Neuronal stem cell (in vitro differentiated cells): ENCODE measurements at places on chromosomes 3 and 15.

GRCh38 chr3:30760040-30760695 is 134.3 kb downstream of the GADL1 start:
- H3K27ac ChIP-seq, result no peak overlapping the region
- no peak overlapping the region for H3K4me3 ChIP-seq
- H3K36me3 ChIP-seq, result no peaks in the 10 kb centered on the region
- no peak for DNase-seq
- H3K4me1 ChIP-seq, result no peaks in the 10 kb centered on the region

DNA sequence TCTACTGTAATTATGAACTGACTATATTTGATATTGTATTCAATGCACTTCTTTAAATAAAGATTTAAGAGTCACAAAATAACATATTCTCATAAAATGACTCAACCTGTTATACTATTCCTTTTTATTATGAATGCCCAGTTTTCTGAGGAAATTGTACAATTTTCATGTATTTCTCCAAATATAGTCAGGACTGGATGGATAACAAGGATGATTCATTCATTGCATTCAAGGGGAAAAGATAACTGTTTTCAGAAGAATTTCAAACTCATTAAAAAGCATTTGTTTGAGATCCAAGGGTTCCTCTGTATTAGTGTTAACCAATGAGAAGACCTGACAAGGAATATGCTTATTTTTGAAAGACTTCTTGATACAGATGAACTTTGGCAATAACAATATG is 163.7 kb downstream of the MEIS2 start:
- DNase-seq, result no peak
- H3K4me3 ChIP-seq, result no peak overlapping the region
- H3K4me1 ChIP-seq, result no peaks in the 10 kb centered on the region
- peaks cover under 1% of the 10 kb centered on the region for H3K36me3 ChIP-seq

GRCh38 chr3:190601622-190602021 is 87.7 kb downstream of the IL1RAP start:
- no peak overlapping the region for H3K27ac ChIP-seq
- H3K4me3 ChIP-seq, result no peak overlapping the region
- no peaks in the 10 kb centered on the region for H3K4me1 ChIP-seq
- no peak for DNase-seq
- H3K36me3 ChIP-seq, result no peaks in the 10 kb centered on the region

GRCh38 chr3:171849617-171850319 is 6.6 kb downstream of the TMEM212 start:
- no peak overlapping the region for H3K27ac ChIP-seq
- H3K36me3 ChIP-seq, result no peaks in the 10 kb centered on the region
- no peak overlapping the region for H3K4me3 ChIP-seq
- no peaks in the 10 kb centered on the region for H3K27me3 ChIP-seq
- no peaks in the 10 kb centered on the region for H3K4me1 ChIP-seq
- no peak for DNase-seq

GRCh38 chr15:100733101-100733842 is 130.9 kb downstream of the ASB7 start:
- no peak overlapping the region for H3K4me3 ChIP-seq
- H3K4me1 ChIP-seq, result peaks cover 2% of the 10 kb centered on the region
- no peak for DNase-seq
- no peak overlapping the region for H3K27ac ChIP-seq

DNA sequence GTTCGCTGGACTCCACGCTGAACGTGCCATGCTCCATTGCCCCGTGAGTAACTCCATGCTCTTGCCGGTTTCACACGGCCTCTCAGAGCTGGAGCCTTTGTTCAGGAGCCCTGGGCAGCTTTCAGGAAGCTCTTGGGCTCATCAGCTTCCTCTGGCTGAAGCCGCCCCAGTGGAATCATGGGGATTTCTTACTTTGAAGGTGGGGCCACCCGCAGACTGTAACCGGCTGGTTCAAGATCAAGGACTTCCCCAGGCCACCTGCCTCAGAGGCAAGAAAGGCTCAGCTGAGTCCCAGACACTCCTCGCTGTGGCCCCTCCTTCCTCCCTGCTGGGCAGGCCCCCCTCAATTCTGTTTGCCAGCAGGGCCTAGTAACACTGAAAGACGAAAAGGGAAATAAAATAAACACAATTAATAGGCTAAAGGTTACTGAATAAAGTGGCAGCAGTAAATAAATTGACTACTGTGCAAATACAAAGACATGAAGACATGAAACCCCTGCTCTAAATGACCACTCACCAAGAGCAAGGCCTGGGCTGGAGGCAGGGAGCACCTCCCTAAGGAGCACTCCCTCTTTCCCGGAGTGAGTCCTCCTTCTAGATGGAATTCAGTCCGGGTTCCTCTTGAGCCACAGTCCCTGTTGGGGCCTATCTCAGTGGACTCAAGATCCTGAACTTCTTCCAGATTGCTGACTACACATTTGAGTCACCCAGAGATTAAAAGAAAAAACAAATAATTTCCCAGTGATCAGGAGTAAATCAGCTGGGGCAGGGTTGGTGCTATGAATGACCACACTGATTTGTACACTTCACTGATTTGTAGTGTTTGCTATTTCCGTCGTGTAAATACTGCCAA is 51.0 kb downstream of the ZDHHC19 start:
- no peaks in the 10 kb centered on the region for H3K4me1 ChIP-seq
- H3K27me3 ChIP-seq, result peaks cover 12% of the 10 kb centered on the region
- H3K27ac ChIP-seq, result no peak overlapping the region
- no peak overlapping the region for H3K4me3 ChIP-seq

GRCh38 chr15:34933432-34933975 is 36.0 kb downstream of the AQR start:
- H3K36me3 ChIP-seq, result peaks cover 90% of the 10 kb centered on the region
- no peaks in the 10 kb centered on the region for H3K4me1 ChIP-seq
- no peak overlapping the region for H3K4me3 ChIP-seq
- H3K27ac ChIP-seq, result no peak overlapping the region

- no peaks in the 10 kb centered on the region for H3K27me3 ChIP-seq
- H3K36me3 ChIP-seq, result no peaks in the 10 kb centered on the region
Observed at GRCh38 chr3:79187426-79187825, 580.4 kb downstream of the ROBO1 start.

- peaks cover 7% of the 10 kb centered on the region for H3K4me1 ChIP-seq
- H3K27me3 ChIP-seq, result no peaks in the 10 kb centered on the region
- H3K4me3 ChIP-seq, result no peak overlapping the region
- DNase-seq, result no peak
- no peaks in the 10 kb centered on the region for H3K36me3 ChIP-seq
Observed at GRCh38 chr15:96066852-96067495, 263.5 kb upstream of the NR2F2 start.

GRCh38 chr3:188827576-188827975 is 344.2 kb upstream of the TPRG1 start:
- H3K36me3 ChIP-seq, result no peaks in the 10 kb centered on the region
- DNase-seq, result no peak
- H3K4me3 ChIP-seq, result no peak overlapping the region
- H3K27me3 ChIP-seq, result no peaks in the 10 kb centered on the region
- H3K4me1 ChIP-seq, result no peaks in the 10 kb centered on the region

DNA sequence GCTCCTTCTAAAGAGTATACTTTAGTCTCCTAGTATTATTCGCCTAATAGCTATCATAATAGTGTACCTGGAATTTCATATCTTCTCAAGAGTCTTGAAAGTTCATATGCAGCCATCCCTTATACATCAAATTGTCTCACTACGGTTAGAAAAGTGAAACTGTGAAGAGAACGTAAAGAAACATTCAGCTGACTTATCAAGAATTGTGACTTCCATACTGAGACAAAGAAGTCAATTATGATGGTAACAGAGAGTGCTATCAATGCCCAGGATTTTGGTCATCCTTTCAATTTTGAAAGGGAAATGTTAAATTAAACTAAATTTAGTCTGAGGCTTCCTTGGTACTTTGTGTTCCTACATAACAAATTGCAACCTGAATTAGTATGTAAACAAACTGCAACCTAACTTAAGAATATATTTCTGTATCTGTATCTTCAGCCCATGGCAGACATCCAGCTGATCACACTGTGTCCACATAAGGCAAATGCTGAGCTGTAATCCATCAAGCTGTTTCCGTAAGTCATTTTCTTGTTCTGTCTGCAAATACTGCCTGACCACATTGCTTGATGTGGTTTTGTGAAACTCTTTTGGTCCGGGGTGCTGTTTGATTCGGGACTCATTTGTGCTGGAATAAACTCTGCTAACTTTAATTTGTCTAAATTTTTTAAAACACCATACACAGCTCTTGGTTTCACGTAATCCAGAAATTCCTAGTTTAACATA is 469.6 kb downstream of the SI start:
- no peak overlapping the region for H3K27ac ChIP-seq
- H3K4me3 ChIP-seq, result peak overlapping the region; percentile 54
- H3K36me3 ChIP-seq, result no peaks in the 10 kb centered on the region
- DNase-seq, result no peak
- no peaks in the 10 kb centered on the region for H3K4me1 ChIP-seq

- no peaks in the 10 kb centered on the region for H3K36me3 ChIP-seq
- H3K4me3 ChIP-seq, result no peak overlapping the region
- DNase-seq, result no peak
- no peaks in the 10 kb centered on the region for H3K4me1 ChIP-seq
Observed at GRCh38 chr15:73454096-73454495, 11.1 kb downstream of the REC114 start.

- H3K27ac ChIP-seq, result no peak overlapping the region
- no peak for DNase-seq
- H3K27me3 ChIP-seq, result no peaks in the 10 kb centered on the region
- H3K4me1 ChIP-seq, result peaks cover 20% of the 10 kb centered on the region
Observed at GRCh38 chr3:177345049-177345972, 148.0 kb upstream of the TBL1XR1 start.

- DNase-seq, result no peak
- H3K27me3 ChIP-seq, result peaks cover 6% of the 10 kb centered on the region
- H3K4me3 ChIP-seq, result no peak overlapping the region
- H3K36me3 ChIP-seq, result no peaks in the 10 kb centered on the region
- H3K27ac ChIP-seq, result no peak overlapping the region
Observed at GRCh38 chr3:46504789-46505188, 7.0 kb downstream of the RTP3 start.

DNA sequence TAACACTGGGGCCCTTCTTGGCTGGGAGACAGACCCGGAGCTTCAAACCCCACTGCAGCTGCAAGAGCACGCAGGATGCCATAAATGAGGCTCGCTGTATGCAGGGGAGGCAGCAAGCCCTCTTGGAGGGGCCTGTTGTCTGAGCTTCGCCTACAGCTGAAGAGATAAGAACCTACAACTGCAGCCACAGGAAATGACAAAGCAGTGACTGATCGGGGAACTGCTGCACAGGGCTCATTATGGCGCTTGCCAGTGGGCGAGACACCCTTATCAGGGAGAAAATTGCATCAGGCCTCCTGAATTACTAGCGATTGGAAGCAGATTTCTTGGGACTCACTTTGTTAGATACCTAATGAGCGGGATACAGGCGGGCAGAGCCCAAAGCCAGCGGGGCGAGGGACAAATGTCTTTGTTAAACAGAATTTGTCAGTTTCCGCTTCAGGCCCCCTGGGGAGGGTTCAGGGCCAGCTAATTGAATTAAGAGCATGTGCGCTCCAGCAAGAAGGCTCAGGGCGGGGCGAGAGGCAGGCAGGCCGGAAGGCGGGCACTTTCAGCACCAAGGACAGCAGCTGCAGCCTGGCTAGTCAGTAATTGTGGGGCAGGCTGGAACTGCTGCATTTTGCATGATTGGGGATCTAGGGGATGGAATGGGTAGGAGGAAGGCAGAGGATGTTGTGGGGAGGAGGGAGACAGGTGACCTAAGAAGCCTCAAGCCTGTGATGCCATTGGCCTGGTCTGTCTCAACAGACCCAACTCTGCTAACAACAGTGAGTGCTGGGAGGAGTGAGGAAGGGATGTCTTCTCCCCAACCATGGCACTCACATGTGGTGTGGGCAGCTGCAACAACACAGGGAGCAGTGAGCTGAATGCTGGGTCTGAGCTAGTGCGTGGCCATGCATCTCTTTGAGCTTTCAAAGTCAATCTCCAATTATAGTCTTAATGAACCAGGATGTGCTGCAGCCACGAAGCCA is 55.3 kb downstream of the CCDC33 start:
- no peak overlapping the region for H3K4me3 ChIP-seq
- H3K27ac ChIP-seq, result peak overlapping the region; percentile 31
- peak; percentile 91 for DNase-seq
- H3K27me3 ChIP-seq, result peaks cover 13% of the 10 kb centered on the region

GRCh38 chr15:53130943-53131342 is 340.8 kb upstream of the ONECUT1 start:
- H3K27me3 ChIP-seq, result no peaks in the 10 kb centered on the region
- H3K36me3 ChIP-seq, result no peaks in the 10 kb centered on the region
- no peak overlapping the region for H3K4me3 ChIP-seq
- H3K4me1 ChIP-seq, result no peaks in the 10 kb centered on the region
